Activated CD4-positive, alpha-beta T cell treated with anti-CD3 and anti-CD28 coated beads, Interleukin-2, amount 10 ng/mL, durations not matched to agents 7 days and 5 days (primary cell): ENCODE measurements at places on chromosomes 4 and X.

GRCh38 chrX:30573125-30573524, 4.4 kb downstream of the TASL start:
- DNase-seq, result no peak

GRCh38 chr4:6776920-6777635, 5.4 kb upstream of the KIAA0232 start:
- no peak for DNase-seq

GRCh38 chrX:154029439-154029838, 9.7 kb upstream of the IRAK1 start:
- DNase-seq, result no peak

GRCh38 chr4:188433741-188434315, 294.6 kb downstream of the TRIML1 start:
- no peak for DNase-seq

- DNase-seq, result no peak
Observed at GRCh38 chrX:113260474-113260873, 419.8 kb upstream of the AMOT start.

DNA sequence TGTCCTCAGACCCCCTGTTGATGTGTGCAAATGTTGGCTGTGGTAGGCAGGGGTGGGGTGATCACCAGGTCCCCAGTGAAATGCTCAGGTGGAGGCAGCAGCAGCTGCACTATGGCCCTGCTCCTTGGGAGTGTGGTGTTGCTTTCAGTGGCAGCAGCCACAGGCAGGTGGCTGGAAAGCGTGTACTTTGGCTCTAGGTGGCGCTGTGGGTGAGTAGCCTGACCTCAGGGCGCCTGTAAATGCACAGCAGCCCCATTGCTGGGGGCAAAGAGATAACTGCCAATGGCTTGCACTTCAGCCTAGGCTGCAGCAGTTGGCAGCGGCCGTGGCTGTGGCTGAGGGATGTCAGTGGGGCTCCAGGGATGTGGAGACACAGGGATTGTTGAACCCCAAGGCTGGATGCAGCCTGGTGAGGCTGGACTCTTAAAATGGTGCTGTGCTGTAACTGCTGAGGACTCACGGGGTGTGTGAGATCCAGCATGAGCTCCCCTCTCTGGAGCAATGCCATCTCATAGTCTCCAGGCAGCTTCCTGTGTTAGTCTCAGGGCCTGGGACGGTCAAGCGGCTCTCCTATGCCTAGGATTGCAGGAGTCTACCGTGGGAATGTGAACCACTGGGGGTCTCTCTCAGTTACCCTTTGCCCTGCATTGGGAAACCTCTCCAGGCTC, 421.7 kb upstream of the HTR2C start:
- DNase-seq, result no peak

- no peak for DNase-seq
Observed at GRCh38 chr4:159542296-159542695, 439.4 kb downstream of the RAPGEF2 start.

DNA sequence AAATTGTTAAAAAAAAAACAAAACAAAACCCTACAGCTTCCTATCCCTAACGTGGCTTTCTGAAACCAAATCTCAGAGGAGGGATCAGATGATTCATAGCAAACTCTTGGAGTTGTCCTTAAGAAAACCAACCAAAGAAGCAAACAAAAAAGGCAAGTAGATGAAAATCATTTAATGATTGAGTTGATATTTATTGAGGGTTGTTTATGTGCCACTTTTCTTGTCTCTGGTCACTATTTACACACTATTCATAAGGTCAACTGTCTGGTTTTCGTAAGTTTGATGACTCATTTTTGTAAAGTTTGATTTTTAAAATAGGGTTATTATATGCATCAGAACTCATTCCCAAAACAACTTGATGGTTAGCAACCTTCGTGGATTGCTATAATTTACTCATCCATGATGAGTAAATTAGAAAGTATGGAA, 133.4 kb downstream of the UNC5C start:
- no peak for DNase-seq

GRCh38 chr4:87014284-87014782, 79.5 kb downstream of the AFF1 start:
- no peak for DNase-seq

DNA sequence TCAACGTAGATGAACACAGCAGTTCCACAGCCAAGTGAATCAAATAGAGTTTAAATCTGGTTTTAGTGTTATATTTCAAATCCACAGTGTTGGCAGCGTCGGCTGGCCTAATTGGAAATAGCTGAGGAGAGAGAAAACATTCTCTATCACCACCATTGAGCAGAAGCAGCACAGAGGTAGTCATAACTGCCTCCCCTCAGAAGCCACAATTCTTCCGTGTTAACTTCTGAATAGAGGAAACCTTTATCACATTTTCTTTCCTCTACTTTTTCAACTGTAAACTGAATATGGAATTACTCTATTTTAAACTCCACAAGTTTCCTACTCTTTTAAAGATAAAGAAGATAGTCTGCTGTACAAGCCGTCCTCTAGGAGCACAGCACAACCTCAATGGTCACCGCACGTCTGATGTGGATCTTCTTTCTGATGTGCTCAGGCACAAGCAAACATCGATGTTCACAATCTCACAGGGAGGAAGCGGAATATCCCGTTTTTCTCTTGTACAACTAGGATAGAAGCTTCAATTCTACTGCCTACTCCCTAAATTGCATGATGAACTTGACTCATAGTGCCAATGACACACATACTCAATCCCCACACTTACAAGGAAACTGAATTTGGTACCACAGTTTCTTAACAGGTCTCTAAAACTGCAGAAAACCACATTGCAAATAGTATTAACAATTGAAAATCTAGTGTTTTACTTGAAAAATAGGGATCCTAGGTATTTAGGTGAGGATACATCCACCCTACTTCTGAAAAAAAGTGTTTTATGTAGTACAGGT, 217.8 kb upstream of the ETNPPL start:
- no peak for DNase-seq

- DNase-seq, result peak; percentile 20
Observed at GRCh38 chr4:88522702-88523324, 763 bp downstream of the PYURF start.

DNA sequence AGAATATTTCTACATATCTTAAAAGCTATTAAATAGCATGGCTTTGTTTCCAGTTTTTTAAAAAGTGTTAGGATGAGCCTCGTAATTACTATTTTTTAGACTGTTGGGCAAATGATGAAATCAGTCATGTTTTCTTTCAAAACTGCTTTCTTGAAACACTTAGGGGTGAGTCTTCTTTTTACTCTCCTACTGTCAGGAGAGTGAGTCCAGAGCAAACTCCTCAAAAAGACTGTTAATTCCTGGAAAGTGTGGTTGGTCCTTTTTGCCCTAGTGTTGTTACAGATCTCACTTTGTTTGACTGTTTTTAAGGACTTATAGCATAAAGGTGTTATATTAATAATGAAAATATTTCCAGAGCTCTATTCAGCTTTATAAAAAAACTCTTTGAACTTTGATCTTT, 6.3 kb downstream of the GSTCD start:
- DNase-seq, result no peak

GRCh38 chr4:3311489-3312171, 18.8 kb downstream of the RGS12 start:
- no peak for DNase-seq

GRCh38 chr4:153542834-153543233, 76.7 kb downstream of the TMEM131L start:
- DNase-seq, result no peak

- DNase-seq, result no peak
Observed at GRCh38 chr4:35975617-35976355, 268.5 kb downstream of the ARAP2 start.

- DNase-seq, result no peak
Observed at GRCh38 chr4:141455651-141456050, 180.7 kb upstream of the IL15 start.

GRCh38 chr4:67874986-67875385, 8.8 kb downstream of the TMPRSS11D start:
- no peak for DNase-seq

- DNase-seq, result no peak
Observed at GRCh38 chr4:14800977-14801376, 201.3 kb upstream of the CPEB2 start.

DNA sequence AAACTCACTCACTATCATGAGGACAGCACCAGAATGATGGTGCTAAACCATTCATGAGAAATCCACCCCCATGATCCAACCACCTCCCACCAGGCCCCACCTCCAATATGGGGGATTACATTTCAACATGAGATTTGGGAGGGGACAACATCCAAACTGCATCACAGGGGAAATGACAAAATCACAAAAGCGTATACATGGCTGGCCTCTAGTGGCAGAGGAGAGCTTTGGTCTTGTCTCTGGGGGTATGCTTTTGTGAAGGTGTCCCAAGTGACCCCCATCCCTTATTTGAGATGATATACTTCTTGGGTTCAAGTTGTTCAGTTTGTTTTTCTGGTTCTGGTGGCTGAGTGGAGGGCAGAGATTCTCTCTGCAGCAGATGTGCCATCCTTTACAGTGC, 8.5 kb upstream of the SETD7 start:
- DNase-seq, result no peak

GRCh38 chr4:83582289-83582785, 46.4 kb downstream of the GPAT3 start:
- no peak for DNase-seq

- DNase-seq, result peak; percentile 51
Observed at GRCh38 chrX:56726605-56727004, 2.4 kb upstream of the NBDY start.

DNA sequence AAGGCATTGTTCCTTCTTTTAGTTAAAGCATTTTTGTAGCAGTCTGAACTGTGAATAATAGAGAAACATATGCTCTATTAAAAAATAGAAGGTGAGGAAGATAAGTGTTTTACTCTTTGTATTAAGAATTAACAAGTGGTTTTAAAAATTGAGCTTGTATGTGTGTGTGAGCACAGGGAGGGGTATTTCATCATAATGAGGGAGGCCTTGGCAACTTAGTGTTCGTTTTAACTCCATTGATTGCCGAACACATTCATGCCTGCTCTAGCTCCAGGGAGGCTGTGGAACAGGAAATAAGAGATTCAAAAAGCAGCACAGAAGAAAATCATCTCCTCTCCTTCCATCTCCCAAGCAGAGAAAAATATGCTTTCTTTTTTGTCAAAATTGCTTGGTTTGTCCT, 14.8 kb downstream of the SHROOM3 start:
- DNase-seq, result no peak

GRCh38 chr4:15912961-15913630, 25.4 kb downstream of the FGFBP1 start:
- no peak for DNase-seq

DNA sequence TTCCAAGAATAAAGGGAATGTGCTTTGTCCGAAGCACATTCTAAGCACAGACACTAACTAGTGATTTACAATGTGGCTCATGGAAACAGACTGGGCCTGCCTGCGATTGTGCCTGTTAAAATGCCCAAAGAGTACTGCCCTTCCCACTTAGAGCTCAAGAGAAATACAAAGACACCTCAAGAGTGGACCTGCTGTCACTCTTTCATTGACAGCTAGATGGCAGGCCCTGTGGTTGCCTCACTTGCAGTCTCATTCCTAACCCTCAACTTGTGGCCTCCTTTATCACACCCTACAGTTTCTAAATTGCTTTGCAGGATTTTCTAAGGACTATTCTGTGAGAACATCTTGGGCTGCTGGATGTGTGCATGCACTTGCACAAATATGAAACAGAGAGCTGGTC, 331.0 kb upstream of the EMCN start:
- no peak for DNase-seq

DNA sequence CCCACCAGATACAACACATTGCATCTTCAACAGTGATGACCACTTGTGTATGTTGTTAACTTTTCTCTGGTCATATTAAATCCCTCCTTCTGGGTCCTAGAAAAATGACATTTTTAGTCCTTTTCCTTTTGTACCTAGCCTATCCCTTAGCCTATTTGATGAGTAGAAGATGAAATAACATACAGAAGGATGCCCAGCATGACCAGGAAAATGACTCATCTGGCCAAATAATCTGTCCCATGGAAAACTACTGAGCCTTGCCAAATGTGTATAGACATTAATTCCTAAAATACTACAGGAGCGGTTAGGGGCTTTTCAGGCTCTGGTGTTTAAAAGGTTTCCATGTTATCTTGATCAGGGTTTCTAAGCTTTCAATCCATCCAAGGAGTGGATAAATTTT, 129.0 kb upstream of the KCNIP4 start:
- DNase-seq, result no peak

DNA sequence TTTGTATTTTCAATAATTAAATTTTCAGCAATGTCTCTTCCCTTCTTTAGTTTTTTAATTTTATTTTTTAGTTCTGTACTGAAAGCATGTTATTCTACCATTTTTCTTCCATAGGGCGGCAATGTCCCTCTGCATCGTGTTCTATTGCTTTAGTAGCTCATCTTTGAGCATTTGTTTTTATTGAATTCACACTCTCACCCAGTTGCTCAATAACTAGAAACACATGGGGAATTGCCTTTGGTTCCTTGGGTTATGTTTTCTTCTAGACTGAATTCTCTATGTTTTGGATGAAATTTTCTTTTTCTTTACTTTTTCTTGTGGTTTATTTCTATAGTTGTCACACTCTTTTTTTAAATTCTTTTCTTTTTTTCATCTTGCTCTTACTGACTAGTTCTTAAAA, 233.8 kb upstream of the LDB2 start:
- no peak for DNase-seq

DNA sequence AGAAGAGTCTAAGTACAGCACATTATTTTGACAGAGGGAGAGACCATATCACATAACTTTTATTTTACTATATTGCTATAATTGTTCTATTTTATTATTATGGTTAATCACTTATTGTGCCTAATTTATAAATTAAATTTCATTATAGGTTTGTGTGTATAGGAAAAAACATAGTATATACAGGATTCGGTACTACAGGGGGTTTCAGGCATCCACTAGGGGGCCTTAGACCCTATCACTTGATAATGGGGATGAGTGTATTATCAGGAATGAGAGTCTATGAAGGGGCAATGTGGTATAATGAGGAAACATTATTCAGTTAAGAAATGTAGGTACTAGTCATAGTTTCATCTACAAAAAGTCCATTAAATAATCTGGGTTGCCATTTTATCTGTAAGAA, 833.1 kb downstream of the C4orf33 start:
- no peak for DNase-seq

DNA sequence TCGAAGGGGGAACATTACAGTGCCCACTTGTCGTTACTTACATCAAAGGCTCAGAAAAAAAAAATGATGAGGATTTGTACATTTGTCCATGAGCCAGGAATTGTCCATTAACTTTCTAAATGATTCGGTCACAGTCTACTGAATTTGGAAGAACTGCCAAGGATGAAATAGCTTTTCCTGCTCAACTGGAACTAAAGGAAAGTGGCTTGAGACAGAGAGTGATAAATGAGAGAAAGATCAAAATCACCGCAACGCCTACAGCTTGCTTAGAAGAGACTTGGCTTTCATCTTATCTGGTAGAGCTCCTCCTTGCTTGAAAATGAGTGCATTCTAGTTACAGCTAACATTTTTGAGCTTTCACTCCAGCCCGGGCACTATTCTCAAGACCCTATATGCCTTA, 55.5 kb upstream of the ADGRG2 start:
- DNase-seq, result no peak
